Occipital lobe (tissue), 3 donors: ENCODE measurements at places on chromosomes 1 and 21. TPM values are rescaled to one million over a fixed set of nuclear protein-coding genes. Genes with fewer than 3 reads are reported as not detected.

DNA sequence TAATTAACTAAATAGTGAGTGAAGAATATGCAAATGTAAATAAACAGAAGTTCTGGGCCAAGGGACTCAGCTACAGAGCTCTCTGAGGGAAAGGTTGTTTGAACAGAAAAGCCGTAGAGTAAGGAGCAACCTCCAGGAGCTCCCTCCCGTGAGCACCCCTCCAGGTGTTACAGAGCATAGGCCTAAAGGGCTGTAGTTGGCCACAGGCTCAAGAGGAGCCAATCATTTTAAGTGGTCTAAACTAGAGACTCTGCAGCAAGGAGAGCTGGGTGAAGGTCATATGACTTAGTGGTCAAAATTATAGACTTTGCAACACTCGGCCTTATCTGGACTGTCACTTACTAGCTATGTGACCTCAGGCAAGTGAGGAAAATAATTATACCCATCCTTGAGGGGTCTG, 19.1 kb upstream of the RXRG start:
- no peak for DNase-seq

Gene KRTAP11-1
- total RNA-seq, result not detected

DNA sequence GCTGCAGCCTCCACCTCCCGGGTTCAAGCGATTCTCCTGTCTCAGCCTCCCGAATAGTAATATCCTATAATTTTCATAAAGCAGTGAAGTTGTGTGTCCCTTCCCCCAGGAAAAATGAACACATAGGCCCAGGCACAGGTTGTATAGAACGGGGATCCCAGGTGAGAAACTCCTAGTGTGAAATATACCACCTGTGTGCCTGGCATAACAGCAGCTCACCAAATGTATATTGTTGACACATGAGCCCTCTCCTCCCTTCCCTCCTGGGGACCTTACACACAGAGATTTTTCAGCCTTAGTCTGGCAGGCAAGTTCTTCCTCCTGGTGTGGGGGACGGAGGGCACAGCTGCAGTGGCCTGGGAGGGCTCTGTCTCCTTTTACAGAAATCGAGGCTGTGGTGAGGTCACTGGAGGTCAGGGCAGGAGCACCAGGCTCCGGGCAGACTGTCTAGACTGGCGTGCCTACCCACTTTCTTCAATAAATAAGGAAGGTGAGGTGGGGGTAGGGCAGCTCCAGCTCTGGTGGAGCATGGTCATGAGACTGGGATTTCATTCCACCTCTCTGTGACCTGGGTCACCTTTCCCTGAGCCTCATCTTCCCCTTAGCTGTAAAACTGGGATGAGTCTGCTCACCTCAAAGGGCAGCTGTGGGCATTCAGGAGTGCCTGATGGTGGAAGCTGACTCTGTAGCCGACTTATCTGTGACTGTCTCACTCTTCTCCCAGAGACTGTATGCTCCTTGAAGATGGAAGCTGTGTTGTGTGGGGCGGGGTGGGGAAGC, 14.3 kb downstream of the RCC1 start:
- no peak for DNase-seq

Gene SLC2A1
- total RNA-seq, result 29.3 TPM

GRCh38 chr1:240820816-240821215, 208.9 kb upstream of the GREM2 start:
- no peak for DNase-seq

DNA sequence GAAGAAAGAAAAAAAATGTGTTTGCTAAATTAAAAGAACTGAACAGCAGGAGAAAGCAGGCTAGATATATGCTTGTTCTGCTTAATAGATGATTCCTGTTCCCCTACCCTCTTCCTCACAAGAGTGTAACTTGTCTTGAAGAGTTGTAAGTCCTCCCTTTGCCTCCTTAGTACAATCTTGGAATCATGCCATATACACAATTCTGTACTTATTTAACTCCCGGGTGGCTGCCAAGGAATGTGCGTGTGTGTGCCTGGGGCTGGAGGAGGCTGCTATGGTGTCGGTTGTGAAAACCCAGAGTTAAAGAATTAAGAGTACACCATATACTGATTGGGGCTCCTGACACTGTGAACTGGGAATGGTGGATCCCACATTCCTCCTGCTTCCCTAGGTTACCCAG, 194.2 kb downstream of the SIPA1L2 start:
- no peak for DNase-seq

Gene TSACC
- not detected for total RNA-seq

DNA sequence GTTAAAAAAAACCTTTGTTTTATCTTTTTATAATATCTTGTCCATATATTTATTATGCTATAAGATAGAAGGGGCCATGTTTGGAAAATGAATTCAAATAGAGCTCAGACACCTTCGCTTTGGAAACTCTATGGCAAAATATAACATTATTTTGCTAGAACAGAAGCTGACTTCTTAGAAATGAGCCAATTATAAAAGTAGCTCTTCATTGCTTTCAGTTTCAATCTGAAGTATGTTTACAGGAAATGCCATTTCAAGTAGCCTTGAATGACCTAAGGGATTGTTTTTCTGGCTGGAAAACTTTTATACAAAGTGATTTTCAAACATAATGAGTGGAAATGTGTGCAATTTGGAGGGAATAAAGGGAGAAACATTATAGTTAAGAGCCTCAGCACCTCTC, 37.8 kb upstream of the GBP5 start:
- DNase-seq, result no peak

- DNase-seq, result no peak
Observed at GRCh38 chr1:241944300-241944699, 13.3 kb upstream of the BECN2 start.

DNA sequence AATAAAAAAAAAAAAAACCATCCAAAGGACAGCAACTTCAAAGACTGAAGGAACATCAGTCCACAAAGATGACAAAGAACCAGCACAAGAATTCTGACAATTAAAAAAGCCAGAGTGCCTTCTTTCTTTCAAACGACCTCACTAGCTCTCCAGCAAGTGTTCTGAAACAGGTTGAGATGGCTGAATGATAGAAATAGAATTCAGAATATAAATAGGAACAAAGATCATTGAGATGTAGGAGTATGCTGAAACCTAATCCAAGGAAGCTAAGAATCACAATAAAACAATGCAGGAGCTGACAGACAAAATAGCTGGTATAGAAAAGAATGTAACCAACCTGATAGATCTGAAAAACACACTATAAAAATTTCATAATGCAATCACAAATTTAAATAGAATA, 218.2 kb downstream of the GIPC2 start:
- DNase-seq, result no peak

Gene LRRC71
- 0.16 TPM for total RNA-seq

GRCh38 chr1:8879922-8880676, 1.6 kb upstream of the ENO1 start:
- DNase-seq, result peak; percentile 32

Gene GJA8
- total RNA-seq, result not detected
